LHCN-M2 (cell line): ENCODE measurements at places on chromosomes 3 and 15. TPM values are rescaled to one million over a fixed set of nuclear protein-coding genes. Genes with fewer than 3 reads are reported as not detected.

- peak; percentile 60 for DNase-seq
Measured at GRCh38 chr3:36372534-36372935, 7.8 kb upstream of the STAC start.

DNA sequence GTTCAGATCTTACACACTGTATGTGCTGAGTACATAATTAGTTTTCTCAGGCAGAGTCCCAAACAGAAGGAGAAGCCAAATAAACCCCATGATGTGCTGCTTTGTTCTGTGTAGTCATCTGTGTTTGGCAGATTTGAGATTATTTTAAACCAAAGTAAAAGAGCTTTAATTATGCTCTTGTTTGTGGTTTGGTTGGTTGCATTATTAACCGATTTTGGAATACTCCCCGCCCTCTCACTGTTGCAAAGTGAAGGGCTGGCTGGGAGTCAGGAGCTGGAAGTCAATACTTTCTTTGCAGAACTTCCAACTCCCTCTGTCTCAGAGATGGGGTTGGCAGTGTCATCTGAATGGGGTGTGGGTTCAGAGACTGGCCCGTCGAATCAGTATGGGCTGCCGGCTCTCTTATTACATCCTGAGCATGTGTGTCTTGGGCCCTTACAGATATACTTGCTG, 34.4 kb downstream of the SLCO3A1 start:
- no peak for DNase-seq

DNA sequence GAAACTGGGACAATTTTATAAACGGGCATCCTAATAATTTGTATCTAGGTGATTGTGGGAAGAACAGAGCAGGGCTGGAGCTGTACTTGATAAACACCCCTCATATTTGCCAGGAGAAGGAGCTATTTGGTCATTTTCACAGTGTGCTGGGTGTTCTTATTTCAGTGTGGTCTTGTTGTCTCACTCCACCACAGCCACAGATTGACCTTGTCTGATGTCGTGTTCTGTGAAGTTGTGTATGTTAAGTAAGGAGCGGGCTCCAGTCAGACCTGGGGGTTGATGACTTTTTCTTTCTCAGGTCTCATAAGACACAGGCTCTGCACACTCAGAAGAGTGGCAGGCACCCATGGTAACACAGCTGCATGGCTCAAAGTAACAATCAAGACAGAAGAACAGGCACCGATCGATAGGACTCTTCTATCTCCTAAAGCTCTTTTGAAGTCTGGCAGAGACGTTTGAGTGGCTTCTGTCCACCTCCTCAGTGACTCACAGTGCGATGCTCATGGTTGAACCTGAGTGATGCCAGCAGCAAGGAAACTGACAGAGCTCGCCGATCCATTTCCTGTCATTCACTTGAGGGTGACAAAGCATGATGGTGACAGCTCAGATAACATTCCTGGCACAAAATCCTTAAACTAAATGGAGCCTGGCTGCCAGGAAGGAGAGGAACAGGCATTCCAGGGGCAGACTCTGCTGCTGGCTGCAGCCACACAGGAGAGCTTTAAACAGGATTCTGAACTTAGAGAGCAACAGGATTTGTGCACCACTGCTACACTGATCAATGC, 20.8 kb downstream of the DPH3 start:
- DNase-seq: peak; percentile 12

DNA sequence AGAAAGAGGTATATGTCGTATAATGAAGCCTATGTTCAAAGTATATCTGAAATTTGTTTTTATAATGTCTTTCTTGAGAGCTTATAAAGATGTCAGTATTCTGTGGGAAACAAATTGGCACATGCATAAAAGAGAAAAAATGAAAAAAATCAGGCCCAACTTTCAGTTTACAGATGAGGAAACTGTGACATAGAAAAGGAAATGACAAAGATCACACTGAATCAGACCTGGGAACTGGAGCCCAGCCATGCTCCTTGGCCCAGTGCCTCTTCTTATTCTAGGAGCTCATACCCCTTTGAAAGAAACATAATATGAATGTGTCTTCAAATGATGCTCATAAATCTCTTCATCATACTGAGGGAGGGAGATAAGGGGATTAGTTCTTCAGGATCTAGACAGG, 48.4 kb downstream of the TMEM44 start:
- no peak for DNase-seq

DNA sequence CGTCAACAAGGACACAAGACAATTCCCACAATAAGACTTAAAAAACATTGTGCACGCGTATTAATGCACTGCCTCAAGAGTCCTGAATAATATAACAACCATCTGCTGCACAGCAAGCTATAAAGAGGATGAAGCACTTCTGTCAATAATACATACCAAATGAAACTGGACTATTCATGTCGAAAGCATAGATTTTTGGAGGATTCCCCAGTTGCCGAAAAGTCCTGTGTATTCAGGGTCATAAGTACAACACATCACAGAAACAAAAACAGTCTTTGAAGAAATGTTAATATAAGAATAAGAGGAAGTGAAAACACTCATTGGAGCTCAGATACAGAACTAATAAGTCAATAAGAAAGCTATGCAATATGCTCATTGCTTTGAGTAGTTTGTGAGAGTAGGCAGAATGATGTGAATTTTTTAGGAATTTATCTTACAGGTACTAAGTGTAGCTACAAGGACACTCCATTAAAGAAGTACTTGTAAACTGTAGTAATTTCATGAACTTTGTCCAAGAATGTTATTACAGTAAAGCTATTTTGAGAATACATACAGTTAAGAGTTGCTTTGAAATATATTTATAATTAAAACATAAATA, 31.6 kb downstream of the CBLB start:
- no peak for DNase-seq

GRCh38 chr3:172270557-172271166, 177.6 kb downstream of the GHSR start:
- no peak for DNase-seq

GRCh38 chr3:128735287-128735686, 9.3 kb downstream of the RAB7A start:
- no peak for DNase-seq

DNA sequence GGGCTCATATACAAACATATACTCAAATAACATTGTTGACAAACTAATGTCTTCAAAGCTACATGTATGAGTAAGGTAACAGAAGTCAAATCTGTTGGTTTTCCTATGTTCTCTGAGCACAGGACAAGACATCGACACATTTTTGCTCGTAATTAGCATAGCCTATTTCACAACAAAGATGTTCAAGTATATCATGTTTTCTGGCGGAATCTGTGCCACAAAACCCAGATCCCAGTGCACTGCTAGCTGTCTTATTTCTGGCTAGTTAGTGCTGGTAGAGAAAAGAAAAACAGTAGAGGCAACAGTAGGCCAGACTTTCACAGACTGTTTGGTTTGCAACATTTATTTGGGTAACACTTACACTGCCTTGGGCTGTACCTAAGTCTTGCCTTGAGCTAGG, 51.2 kb downstream of the RUBCN start:
- no peak for DNase-seq

Gene TERC
- 434 and 471 TPM in 2 replicates for total RNA-seq

Gene LRRIQ4
- total RNA-seq: not detected in 2 replicates
